ENCODE measurements at places on chromosomes 5 and 9.

DNA sequence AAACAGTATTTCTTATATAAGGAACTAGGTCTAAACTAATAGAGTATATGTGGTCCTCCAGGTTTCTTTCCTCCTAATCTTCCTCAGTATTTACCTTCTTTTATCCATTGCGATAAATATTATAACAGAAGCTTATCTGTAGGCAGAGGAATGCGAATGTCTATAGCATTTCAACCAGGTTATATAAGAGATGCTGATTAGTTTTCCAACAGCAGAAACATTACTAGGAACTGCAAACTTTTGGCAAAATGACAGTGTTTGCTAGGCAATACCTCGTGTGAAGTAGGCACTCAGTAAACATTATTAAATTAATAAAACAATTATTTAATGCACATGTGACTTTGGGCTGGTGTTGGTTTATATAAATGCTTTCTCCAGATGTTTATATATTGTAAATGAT lies 206.5 kb downstream of the GABRB2 start:
- no peak for DNase-seq

DNA sequence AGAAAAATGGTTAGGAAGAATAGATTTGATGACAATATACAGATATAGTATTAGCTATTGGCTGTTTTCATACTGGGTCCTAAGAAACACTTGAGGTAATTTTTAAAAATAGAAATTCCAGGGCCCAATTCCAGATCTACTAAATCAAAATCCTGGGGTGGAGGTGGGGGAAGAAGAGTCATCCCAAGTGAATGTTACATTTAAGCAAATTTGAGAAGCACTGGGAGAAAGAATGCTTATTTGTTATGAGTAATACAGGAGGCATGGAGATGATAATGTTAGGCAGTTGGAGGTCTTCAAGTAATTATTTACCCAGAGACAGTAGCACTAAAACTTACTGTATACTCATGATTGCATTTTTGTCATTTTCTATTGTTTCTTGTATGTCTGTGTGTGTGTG lies 93.0 kb upstream of the DAB2 start:
- DNase-seq, result no peak

DNA sequence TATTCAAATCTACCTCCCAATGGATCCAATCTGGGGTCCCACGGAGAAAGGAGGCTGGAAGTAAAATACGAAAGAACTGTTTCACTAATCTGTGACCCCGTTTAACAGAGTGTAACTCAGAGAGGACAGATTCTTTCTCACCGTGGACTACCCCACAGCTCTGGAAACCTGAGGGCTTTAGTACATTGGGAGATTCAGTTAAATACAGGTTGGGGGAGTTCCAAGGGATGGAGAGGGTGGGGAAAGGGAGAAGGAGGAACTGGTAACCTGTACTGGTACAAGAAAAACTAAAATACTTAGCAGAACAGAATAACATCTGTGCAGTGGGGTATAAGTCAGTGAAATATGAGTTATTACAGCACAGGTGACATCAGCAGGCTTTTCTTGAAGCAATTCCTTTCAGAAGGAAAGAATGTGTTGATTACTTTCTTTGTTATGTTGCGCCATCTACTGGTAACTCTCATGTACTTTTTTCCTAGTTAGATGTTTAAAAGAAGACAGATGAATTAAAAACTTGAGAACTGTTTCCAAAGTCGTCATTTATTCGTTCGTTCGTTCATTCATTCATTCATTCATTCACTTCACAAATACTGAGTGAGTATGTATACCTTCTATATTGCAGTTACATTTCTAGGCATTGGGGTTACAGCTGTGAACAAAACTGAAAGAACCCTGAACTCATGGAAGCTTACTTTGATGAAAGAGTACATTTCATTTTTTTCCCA lies 30.0 kb upstream of the STOM start:
- no peak for DNase-seq

DNA sequence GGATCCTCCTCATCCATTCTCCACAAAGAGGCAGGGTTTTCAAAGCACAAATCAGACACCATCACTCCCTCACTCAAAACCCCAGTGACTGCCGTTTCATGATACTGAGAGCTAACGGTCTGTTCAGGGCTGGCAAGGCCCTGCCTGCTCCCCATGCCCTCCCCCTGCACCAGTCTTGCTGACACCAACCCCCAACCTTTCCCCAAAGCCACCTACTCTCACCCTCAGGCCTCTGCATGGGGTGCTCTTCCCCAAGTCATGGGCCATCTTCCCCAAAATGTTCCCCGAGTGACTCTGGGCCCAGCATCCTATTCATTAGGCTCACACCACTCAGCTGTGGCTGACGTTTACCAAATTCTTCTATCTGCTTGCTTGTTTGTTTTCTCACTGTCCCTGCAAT lies 21.7 kb upstream of the OLFM1 start:
- DNase-seq, result no peak

DNA sequence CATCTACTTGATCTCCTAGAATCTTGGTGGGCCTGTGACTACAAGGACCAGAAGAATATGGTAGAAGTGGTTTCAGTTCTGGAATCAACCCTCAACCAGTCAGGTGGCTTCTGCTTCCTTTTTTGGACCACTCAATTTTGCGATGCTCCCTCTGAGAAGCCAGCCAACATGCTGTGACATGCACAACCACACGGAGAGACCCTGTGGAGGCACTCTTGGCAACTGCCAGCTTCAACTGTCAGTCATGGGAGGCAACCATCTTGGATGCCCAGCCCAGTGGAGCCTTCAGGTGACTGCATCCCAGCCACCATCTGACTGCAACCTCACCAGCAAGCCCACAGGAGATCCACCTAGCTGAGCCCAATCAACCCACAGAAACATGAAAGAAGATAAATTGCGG lies 137.3 kb downstream of the FAM114A2 start:
- DNase-seq, result no peak

- no peak for DNase-seq
Measured at GRCh38 chr5:180137401-180138213, 66.0 kb upstream of the RNF130 start.

DNA sequence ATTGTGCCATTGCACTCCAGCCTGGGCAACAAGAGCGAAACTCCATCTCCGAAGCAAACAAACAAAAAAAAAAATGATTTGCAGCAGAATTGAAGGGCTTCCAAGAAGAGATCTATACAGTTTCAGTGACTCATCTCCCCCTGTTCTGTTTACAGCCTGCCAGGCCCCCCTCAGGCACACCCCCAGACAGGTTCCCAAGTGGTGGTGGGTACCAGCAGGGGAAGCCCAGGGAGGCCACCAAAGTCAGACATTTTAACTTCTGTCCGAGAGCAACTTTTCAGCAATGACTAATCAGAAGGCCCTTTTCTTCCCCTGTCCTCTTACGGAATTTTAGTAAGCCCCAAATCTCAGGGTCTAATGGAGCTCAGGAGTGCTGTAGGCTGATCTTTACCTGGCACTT lies 98.7 kb downstream of the PAX5 start:
- no peak for DNase-seq

DNA sequence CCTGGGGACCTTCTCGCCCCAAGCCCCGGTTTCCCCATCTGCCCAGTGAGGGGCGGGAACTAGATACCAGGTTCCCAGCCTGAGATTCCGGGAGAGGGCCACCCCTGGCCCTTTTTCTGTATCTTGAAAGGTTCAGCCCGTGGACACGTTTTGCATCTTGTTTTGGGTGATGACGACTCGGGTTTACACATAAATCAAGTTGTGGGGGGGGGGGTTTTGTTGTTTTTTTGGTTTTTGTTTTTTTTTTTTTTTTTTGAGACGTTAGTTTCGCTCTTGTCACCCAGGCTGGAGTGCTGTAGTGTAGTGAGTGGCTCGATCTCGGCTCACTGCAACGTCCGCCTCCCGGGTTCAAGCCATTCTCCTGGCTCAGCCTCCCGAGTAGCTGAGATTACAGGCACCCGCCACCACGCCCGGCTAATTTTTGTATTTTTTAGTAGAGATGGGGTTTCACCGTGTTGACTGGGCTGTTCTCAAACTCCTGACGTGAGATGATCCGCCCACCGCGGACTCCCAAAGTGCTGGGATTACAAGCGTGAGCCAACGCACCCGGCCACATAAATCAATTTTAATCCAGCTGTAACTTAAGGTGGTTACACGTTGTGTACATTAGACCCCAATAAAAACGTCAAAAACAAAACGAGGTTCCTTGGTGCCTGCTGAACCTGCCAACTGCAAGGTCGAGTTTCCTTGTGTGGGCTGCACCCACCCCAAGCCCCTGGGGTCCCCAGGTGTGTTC lies 1.1 kb upstream of the BRD3 start:
- DNase-seq, result no peak

DNA sequence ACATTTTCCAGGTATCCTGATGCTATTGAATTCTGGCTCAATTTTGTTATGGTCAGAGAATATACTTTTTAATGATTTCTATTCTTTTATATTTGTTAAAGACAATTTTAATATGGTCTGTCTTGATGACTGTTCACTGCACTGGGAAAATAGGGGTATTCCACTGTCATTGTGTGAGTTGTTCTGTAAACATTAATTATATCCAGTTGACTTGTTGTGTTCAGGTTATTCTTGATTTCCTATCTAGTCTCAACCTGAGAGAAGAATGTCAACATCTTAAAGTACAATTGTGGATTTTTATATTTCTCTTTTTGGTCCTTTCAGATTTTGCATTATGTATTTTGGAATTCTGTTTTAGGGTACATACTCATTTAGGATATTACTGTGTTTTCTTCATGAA lies 59.9 kb upstream of the EXOC3 start:
- no peak for DNase-seq

- DNase-seq, result no peak
Measured at GRCh38 chr9:129109537-129109903, 1.1 kb downstream of the CRAT start.

- DNase-seq, result peak; percentile 93
Measured at GRCh38 chr9:133356391-133357091, at the start of the genes SURF1 and SURF2. Gene SURF1, minus strand, starts transcription at chr9:133356487. Its CDS starts 34 bp downstream, at chr9:133356453. Gene SURF2, plus strand, starts transcription at chr9:133356550. Its CDS starts 43 bp downstream, at chr9:133356593.

DNA sequence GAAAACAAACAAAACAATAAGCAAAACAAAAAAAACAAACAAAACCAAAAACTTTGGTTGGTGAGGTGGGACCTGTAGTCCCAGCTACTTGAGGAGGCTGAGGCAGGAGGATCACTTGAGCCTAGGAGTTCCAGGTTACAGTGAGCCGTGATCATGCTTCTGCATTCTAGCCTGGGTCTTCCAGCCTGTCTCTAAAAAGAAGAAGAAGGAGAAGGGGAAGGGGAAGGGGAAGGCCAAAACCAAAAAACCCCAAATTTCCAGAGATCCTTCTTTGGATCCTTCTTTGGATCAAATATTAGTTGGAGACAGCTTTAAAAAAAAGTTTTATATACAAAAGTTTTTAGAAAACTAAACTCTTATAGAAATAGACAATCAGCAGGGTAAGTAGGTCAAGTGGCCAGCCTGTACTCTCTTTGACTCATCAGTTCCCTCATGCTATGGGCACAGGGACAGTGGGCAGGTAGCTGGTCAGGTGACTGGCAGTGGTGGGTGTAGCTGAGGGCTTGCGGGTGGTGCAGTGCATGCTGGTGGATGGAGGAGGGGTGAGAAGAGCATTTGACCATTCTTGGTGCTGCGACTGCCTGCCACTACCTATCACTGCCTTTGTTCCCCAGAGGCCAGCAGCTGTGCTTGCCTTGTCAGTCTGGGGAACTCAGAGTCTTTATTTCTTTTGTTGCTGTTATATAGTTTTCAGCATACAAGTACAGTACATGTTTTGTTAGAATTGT lies 12.6 kb downstream of the RCL1 start:
- no peak for DNase-seq
